ENCODE measurements at places on chromosomes 16 and 17.

DNA sequence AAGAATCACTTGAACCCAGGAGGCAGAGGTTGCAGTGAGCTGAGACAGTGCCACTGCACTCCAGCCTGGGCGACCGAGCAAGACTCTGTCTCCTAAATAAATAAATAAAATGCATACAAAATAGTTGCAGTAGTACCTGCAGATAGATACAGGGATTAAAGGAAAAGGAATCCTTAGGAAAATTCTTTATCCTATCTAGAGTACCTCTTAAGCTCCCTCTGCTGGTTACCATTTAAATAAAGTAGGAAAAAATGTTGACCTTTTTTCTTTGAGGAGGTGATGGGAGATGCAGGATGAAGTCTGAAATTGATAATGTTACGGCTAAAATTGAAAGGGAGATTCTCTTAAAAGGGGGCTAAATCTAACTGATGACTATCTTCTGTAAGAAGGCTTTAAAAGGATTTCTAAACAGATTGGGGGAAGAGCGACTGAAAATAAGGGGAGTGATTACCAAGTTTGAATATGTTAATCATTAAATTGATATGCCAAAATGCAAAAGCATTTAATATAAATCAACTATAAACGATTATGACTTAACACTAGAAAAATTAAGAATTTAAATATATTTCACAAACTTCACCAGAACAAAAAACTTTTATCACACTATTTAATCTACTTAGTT, 29.4 kb downstream of the C16orf87 start:
- no peaks in the 10 kb centered on the region for H3K4me1 ChIP-seq
- DNase-seq, result no peak
- H3K4me3 ChIP-seq, result no peak overlapping the region
- H3K36me3 ChIP-seq, result peaks cover 6% of the 10 kb centered on the region
- H3K27me3 ChIP-seq, result no peaks in the 10 kb centered on the region

- peaks cover 63% of the 10 kb centered on the region for H3K36me3 ChIP-seq
- H3K4me1 ChIP-seq, result peaks cover 18% of the 10 kb centered on the region
- H3K4me3 ChIP-seq, result no peak overlapping the region
- H3K27ac ChIP-seq, result no peak overlapping the region
- DNase-seq, result no peak
These were observed 11.1 kb downstream of the XYLT2 start for GRCh38 chr17:50356892-50357510.

DNA sequence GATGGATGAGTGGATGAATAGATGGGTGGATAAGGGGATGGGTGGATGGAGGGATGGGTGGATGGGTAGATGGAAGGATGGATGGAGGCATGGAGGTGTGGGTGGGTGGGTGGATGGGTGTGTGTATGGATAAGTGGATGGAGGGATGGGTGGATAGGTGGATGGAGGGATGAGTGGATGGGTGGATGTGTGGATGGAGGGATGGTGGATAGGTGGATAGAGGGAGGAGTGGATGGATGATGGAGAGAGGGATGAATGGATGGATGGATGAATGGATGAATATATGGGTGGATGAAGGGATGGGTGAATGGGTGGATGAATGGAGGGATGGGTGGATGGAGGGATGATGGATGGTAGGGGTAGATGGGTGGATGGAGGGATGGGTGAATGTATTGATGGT, 27.5 kb upstream of the NPTX1 start:
- no peaks in the 10 kb centered on the region for H3K4me1 ChIP-seq
- no peaks in the 10 kb centered on the region for H3K36me3 ChIP-seq
- peaks cover 97% of the 10 kb centered on the region for H3K27me3 ChIP-seq
- H3K27ac ChIP-seq, result no peak overlapping the region
- H3K4me3 ChIP-seq, result no peak overlapping the region

- no peaks in the 10 kb centered on the region for H3K4me1 ChIP-seq
- H3K27ac ChIP-seq, result no peak overlapping the region
- H3K27me3 ChIP-seq, result no peaks in the 10 kb centered on the region
These were observed 10.3 kb upstream of the CEP20 start for GRCh38 chr16:15898654-15899053.

DNA sequence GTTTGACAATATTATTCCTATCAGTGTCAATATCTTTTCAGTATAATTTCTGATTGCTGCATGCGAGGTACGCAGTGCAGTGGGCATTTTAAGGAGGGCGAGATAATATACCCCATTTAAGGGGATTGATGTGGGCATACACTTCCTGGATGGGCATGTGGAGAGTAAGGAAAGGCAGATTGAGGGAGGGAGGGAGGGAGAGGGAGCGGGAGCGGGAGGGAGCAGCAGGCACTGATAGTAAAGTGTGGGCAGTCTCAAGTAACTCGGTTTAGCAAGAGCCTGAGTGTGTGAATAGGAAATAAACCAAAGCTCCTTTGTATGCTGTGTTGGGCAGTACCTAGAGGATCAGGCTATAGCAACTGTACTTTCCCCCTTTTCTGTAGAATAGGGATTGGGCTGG, 5.1 kb downstream of the BPTF start:
- DNase-seq, result no peak
- no peaks in the 10 kb centered on the region for H3K36me3 ChIP-seq
- peaks cover 68% of the 10 kb centered on the region for H3K4me1 ChIP-seq
- H3K27me3 ChIP-seq, result no peaks in the 10 kb centered on the region
- no peak overlapping the region for H3K4me3 ChIP-seq

DNA sequence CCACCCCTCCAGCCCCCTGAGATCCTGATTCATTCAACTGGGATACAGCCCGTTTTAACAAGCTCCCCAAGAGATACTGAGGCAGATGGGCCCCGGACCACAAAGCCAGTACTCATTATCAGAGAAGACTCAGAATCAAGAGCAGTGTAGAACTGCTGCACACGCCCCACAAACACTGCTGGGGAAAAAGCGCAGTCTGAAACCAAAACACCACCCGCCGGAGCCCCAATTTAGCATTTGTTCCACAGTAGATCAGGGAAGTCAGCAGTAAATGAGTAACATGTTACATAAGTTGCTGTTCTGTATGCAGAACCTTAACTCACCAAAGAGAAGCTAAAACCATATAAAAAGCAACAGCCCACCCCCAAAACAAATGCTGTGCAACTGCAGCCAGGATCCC, 123.6 kb downstream of the CDYL2 start:
- no peak overlapping the region for H3K27ac ChIP-seq
- H3K36me3 ChIP-seq, result no peaks in the 10 kb centered on the region
- peaks cover 4% of the 10 kb centered on the region for H3K4me1 ChIP-seq
- no peak for DNase-seq

- no peaks in the 10 kb centered on the region for H3K27me3 ChIP-seq
- no peak for DNase-seq
- H3K4me1 ChIP-seq, result peaks cover 12% of the 10 kb centered on the region
- no peak overlapping the region for H3K27ac ChIP-seq
- peaks cover 73% of the 10 kb centered on the region for H3K36me3 ChIP-seq
- H3K4me3 ChIP-seq, result no peak overlapping the region
These were observed 52.9 kb downstream of the ESRP2 start for GRCh38 chr16:68183046-68183445.

DNA sequence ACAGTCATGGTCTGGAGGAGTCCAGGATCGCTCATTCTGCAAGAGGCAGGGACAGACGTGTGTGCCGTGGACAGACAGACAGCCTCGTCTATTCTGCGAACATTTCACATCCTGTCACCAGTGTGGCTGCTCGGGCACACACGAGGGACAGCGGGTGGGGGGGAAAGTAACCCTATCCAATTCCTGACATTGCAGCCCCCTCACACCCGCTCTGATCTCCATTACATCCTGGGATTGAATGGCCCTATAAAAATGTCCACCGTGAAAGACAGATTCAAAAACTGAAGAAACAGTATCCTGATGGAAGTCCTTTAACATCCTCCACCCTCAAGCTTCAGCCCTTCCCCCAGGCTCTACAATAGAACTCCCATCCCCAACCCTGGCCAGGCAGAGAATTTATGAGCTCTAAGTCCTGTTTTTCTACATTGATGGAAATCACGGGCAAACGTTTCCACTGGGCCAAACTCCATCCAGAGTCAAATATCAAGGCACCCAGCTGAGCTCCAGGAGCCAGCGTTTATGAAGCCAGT, 39.4 kb downstream of the HS3ST3A1 start:
- H3K27ac ChIP-seq, result no peak overlapping the region
- DNase-seq, result no peak
- H3K36me3 ChIP-seq, result no peaks in the 10 kb centered on the region
- H3K4me3 ChIP-seq, result no peak overlapping the region
- H3K4me1 ChIP-seq, result no peaks in the 10 kb centered on the region

GRCh38 chr17:65656390-65657250, 95.2 kb upstream of the AXIN2 start:
- no peaks in the 10 kb centered on the region for H3K4me1 ChIP-seq
- H3K27me3 ChIP-seq, result no peaks in the 10 kb centered on the region
- no peaks in the 10 kb centered on the region for H3K36me3 ChIP-seq
- DNase-seq, result no peak
- H3K27ac ChIP-seq, result no peak overlapping the region

- no peak for DNase-seq
- H3K27me3 ChIP-seq, result peaks cover 17% of the 10 kb centered on the region
- H3K27ac ChIP-seq, result no peak overlapping the region
- no peaks in the 10 kb centered on the region for H3K4me1 ChIP-seq
- no peak overlapping the region for H3K4me3 ChIP-seq
These were observed 11.4 kb downstream of the C16orf95 start for GRCh38 chr16:87305505-87306391.

DNA sequence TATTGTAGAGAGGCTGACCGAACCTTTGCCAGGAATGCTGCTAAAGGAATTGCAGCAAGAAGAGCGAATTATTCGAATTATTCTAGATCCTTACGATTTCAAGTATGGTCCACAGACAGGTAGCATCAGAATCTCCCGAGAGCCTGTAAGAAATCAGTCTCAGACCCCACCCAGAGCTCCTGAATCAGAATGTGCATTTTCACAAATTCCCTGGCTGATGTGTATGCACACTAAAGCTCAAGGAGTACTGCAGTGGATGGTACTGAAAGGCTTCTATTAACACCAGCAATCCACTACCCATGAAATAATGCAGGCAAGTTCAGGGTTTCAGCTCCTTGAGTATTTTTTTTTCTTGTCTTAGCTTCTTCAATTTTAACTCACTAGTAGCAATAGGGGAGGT, 49.4 kb downstream of the ZZEF1 start:
- H3K36me3 ChIP-seq, result peaks cover 93% of the 10 kb centered on the region
- no peaks in the 10 kb centered on the region for H3K27me3 ChIP-seq
- H3K27ac ChIP-seq, result no peak overlapping the region
- no peak for DNase-seq
- no peak overlapping the region for H3K4me3 ChIP-seq

DNA sequence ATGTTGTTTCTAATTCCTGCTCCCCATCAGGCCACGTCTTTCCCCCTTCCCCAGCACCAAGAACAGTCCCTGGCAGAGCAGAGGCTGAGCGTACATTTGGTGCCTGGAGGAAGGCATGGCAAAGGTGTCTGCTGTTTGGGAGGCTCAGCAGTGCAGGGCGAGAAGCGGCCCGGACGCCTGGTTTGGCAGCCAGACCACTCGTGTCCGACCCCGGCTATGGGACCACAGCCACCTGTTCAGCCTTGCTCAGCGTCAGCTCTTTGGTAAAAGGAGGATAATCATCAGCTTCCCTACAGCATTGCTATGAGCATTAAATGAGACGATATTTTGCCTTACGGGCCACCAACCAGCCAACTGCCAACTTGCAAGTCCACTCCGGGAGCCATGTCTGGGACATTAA, 106.7 kb upstream of the CREBBP start:
- H3K36me3 ChIP-seq, result peaks cover 23% of the 10 kb centered on the region
- H3K27me3 ChIP-seq, result no peaks in the 10 kb centered on the region
- no peak for DNase-seq
- H3K27ac ChIP-seq, result no peak overlapping the region

GRCh38 chr16:11360641-11361373, 15.5 kb downstream of the RMI2 start:
- H3K27ac ChIP-seq, result no peak overlapping the region
- no peak overlapping the region for H3K4me3 ChIP-seq
- H3K36me3 ChIP-seq, result no peaks in the 10 kb centered on the region
- no peaks in the 10 kb centered on the region for H3K27me3 ChIP-seq
- H3K4me1 ChIP-seq, result peaks cover 67% of the 10 kb centered on the region

DNA sequence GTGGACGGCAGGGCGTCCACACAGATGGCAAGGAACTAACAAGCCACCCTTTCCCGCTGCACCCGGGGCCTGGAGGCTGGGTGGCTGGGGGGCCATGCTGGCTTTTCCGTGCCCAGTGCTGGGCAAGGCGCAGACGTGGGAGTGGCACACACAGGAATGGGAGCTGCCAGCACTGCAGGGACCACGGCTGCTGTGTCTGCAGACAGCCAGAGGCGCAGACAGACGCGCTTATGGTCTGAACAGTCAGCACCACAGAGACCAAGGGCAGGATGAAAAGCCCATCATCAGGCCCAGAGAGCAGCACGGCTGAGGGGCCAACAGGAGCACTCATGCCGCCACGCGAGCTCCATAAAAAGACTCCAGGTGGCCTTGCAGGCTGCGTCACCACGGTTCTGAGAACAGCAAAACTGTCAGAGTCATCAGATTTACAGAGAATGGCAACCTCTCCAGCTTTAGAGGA, 24.0 kb downstream of the PDIA2 start:
- peaks cover 53% of the 10 kb centered on the region for H3K36me3 ChIP-seq
- no peaks in the 10 kb centered on the region for H3K27me3 ChIP-seq
- no peak overlapping the region for H3K27ac ChIP-seq
- H3K4me1 ChIP-seq, result no peaks in the 10 kb centered on the region

DNA sequence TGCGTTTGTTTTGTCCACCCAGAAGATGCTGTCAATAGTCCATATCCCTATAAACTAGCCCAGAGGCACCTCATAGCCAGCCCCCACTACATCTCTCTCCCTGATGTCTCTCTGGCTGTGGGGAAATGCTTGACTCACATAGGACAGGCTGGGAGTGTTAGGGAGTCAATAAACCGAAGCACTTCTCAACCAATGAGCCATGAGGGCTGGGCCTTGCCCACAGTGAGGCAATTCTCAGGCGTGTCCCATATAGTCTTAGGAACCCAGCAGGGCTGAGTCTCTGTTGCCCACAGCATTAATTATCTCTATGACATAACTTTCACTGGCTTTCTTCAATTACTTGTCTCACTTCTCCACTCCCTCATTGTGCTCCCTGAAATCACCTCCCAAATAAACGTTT, 387.3 kb upstream of the CDH11 start:
- H3K4me1 ChIP-seq, result no peaks in the 10 kb centered on the region
- H3K27ac ChIP-seq, result no peak overlapping the region
- no peak overlapping the region for H3K4me3 ChIP-seq
- H3K36me3 ChIP-seq, result no peaks in the 10 kb centered on the region
- no peak for DNase-seq

GRCh38 chr16:3029491-3030221, 5.8 kb downstream of the THOC6 start:
- H3K36me3 ChIP-seq, result peaks cover 18% of the 10 kb centered on the region
- H3K4me3 ChIP-seq, result peak overlapping the region; percentile 43
- H3K4me1 ChIP-seq, result peaks cover 25% of the 10 kb centered on the region
- peaks cover 58% of the 10 kb centered on the region for H3K27me3 ChIP-seq
- no peak for DNase-seq

GRCh38 chr17:13024016-13024415, 6.2 kb upstream of the ELAC2 start:
- H3K4me1 ChIP-seq, result peaks cover 7% of the 10 kb centered on the region
- H3K27me3 ChIP-seq, result peaks cover 15% of the 10 kb centered on the region
- H3K27ac ChIP-seq, result no peak overlapping the region
- no peaks in the 10 kb centered on the region for H3K36me3 ChIP-seq
- peak overlapping the region; percentile 53 for H3K4me3 ChIP-seq
- no peak for DNase-seq

GRCh38 chr17:40467281-40467867, 24.1 kb downstream of the IGFBP4 start:
- peaks cover 11% of the 10 kb centered on the region for H3K4me1 ChIP-seq
- H3K4me3 ChIP-seq, result no peak overlapping the region
- peaks cover 18% of the 10 kb centered on the region for H3K27me3 ChIP-seq
- H3K27ac ChIP-seq, result no peak overlapping the region
- no peaks in the 10 kb centered on the region for H3K36me3 ChIP-seq
- DNase-seq, result no peak
